ENCODE measurements at places on chromosomes 7 and 10.
A peak's percentile ranks its signal among the peaks of the same experiment; 100 is the strongest.

GRCh38 chr10:33861016-33861704, 526.7 kb upstream of the NRP1 start:
- no peak for DNase-seq

DNA sequence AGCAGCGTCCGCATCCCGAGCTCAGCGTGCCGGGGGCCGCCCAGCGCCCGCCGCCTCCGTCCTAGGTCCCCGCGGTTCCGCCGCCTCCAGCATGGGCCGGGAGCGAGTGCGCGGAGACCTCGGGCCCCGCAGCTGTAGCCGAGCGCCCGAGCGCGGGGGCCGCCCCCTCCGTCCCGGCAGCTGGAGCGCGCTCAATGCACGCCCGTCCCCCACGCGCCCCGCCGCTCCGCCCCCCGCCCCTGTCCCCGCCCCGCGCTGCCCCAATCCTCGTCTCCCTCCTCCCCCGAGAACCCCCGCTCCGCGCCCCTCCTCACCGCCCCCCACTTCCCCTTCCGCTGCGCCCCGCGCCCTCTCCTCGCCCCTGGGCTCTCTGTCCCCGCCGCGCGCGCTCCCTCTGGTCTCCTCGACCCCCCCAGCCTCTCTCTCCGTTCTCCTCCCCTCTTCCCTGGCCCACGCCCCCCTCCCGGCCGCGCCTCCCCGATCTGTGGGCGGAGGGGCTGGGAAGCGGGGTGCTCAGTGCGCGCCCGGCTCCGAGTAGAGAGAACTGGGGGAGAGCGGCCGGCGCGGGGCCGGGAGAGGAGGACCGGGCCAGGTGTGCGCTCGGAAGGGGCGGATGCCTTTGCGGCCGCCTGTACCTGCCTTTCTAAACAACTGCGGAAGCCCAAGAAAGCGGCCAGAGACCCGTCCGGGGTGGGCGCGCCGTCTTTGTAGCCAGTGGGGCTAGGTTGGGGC, at the start of gene VIPR2:
VIPR2 (minus strand) TSS at position 110 of the 732 bp plus-strand sequence; CDS start at position 14, 96 bp downstream.
- DNase-seq: peak; percentile 48

- DNase-seq: no peak
Observed at GRCh38 chr7:106659166-106659962, 1.6 kb downstream of the CCDC71L start.

GRCh38 chr7:46291050-46291438, 370.0 kb upstream of the IGFBP3 start:
- DNase-seq: no peak

GRCh38 chr10:85429126-85429525, 937.5 kb downstream of the GRID1 start:
- DNase-seq: no peak

- DNase-seq: no peak
Observed at GRCh38 chr7:125126376-125126775, 196.8 kb upstream of the POT1 start.

GRCh38 chr10:89086801-89087521, 96.4 kb downstream of the FAS start:
- DNase-seq: peak; percentile 24

DNA sequence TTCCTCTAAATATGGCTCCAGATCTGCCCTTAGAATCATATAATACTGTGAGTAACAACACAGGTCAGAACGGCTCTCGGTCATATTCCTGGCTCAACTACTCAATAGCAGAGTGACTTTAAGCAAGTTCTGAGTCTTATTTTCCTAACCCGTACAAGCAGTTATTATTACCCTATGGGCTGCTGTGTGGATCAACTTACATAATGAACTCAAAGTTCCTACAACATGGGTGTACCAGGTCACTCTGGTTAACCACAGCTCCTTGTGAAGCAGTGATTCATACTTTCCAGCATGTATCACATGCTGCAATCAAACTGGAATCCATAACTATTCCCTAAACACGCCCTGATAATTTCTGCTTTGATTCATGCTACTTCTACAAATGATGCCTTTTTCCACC, 107.3 kb downstream of the LRRN3 start:
- DNase-seq: peak; percentile 7

GRCh38 chr7:122301858-122302760, 2.4 kb downstream of the FEZF1 start:
- DNase-seq: no peak

DNA sequence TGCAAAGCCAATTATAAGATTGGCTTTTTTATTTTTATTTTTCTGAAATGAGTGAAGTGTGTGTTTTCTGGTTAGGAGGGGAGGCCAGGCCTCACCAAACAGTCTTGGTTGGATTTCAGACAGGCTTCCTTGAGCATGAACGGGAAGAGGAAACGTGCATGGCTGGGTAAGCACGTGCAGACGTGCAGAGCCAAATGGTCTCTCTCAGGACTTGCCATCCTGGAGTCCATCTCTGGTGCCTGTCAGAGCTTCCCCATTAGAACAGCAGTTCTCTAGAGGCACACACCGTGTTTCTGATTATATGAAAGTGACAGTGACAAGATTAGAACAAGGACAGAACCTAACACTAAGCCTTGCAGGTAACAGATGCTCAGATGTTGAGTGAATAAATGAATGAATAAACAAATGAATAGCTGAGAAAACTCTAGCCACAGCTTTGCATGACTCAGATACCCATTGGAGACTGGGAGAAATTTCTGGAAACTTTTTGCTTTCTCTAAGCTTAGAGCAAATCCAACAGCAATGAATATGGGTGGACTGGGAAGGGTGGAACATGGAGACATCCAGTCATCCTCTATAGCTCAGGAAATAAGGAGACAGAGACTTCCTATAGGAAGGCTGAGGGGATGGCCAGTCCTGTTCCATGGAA, 11.8 kb upstream of the CALD1 start:
- no peak for DNase-seq

- no peak for DNase-seq
Observed at GRCh38 chr7:44327981-44328380, 2.6 kb upstream of the CAMK2B start.

GRCh38 chr7:1920266-1920681, 250.2 kb downstream of the ELFN1 start:
- DNase-seq: peak; percentile 49

DNA sequence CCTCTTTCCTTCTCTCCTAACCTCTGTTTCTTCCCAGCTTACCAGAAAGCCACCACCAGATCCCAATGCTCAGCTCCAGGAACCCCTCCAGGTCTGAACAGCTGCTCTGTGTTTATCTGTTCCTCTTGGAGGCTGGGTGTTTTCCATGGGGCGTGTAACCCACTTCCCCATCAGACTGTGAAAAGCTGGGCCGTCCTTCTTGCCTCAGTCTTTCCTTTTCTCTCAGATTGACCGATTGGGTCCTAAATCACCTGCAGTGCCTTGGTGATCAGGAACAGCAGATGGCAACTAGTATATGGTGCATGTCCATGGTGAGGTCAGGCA, 4.8 kb downstream of the SH3PXD2A start:
- DNase-seq: no peak

DNA sequence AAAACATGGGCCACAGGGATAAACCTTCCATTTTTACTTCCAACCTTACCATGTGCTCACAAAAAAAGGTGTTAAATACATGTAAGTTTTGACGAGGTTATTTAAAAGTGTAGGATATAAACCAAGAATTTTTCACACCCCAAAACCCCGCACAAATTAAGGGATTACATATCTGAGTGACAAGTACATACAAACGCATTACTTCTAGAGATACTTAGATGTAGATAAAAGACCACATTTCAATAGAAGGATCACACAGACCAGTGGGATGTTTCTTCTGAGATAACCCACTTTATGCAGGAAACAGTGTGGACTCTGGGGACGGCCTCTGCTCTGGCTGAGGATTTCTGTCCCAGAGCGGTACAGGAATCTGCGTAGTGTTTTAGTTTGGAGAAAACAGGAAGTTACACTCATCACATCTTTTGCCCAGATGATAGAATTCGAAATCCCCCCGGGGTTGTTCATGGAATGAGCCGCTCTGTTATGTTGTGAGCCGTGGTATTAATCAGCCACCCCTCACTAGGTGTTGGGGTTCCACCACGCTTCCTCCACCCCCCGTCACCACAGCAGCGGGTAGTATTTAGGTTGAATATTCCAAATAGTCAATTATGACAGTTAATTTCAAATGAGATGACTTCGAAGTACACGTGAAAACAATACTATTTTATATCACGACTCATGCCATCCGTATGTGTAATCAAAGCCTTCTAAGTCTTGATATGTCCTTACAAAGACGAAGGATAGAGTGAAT, 1.3 kb upstream of the CUL1 start:
- DNase-seq: peak; percentile 81

GRCh38 chr10:132588301-132589013, 50.9 kb downstream of the INPP5A start:
- peak; percentile 66 for DNase-seq

- DNase-seq: no peak
Observed at GRCh38 chr7:25424855-25425254, 196.6 kb upstream of the NPVF start.

- DNase-seq: no peak
Observed at GRCh38 chr7:152925412-152926147, 166.0 kb downstream of the ACTR3B start.

DNA sequence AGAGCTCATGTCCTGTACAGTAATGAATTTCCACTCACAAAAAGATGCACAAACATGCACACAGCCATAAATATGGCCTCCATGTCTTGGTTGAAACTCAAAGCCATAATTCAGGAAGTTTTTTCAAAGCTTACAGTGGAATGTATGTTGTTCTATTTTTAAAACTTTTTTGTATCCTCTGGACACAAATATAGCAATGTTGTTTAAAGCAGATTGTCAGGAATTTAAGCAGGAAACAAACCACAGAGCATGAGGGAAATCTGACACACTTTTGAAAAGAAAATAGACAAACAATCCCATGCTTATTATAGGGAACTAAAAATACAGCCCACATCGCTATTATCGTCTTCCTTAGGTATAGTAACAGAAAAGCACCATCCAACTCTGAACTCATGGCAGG, 21.5 kb downstream of the LRRN3 start:
- no peak for DNase-seq

- DNase-seq: no peak
Observed at GRCh38 chr7:157274991-157275427, 61.8 kb upstream of the DNAJB6 start.

GRCh38 chr10:70587045-70587658, 15.4 kb downstream of the PRF1 start:
- DNase-seq: no peak

- no peak for DNase-seq
Observed at GRCh38 chr10:17854044-17854652, 45.0 kb downstream of the MRC1 start.

GRCh38 chr7:81694711-81695110, 75.1 kb downstream of the HGF start:
- no peak for DNase-seq

GRCh38 chr10:124640538-124641231, 103.5 kb downstream of the FAM53B start:
- no peak for DNase-seq

DNA sequence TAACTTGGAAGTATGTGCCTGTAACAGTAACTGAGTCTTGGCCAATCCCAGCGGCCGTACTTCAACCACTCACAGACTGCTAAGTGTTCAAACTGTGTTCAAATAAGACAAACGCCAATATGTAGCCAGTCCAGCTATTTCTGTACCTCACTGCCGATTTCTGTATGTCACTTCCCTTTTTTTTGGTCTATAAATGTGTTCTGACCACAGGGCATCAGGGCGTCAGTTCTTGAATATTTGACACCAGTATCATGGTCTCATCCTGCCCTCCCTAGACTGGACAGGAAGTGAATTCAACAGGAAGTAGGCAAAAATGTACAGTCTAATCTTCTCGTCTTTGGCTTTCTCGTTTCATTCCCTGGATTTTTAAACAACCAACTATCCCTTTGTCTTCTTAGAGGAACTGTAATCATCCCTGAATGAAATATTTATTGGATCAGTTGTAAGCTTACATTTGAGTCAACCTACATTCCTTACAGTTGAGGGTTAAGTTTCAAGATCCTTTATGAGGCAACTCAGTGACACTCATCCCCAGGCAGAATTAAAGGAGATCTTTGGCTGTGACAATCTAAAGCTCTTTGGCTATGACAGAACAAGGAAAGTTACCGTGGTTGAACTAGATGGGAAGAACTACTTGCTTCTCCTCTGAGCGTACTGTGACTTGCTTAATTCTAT, 232.7 kb downstream of the NSUN6 start:
- DNase-seq: no peak

- no peak for DNase-seq
Observed at GRCh38 chr10:129969911-129970464, 5.9 kb upstream of the EBF3 start.

DNA sequence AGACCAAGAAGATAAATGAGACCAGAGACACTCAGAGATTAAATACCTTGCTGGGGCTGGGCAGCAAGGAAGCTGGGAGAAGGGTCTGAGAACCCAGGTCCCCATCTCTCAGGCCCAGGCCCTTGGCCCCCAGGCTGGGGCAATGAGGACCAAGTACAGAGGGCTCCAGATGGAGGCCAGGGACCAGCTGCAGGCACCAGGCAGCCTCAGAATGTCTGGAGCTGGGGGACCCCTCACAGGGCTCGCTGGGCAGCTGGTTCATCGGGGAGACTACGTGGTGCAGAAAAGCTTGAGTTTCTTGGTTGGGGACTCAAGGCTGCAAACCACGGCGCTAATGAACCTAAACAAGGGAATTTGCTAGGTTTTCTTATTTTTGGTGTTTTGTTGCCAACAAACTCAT, 75.6 kb downstream of the PRKAG2 start:
- no peak for DNase-seq

DNA sequence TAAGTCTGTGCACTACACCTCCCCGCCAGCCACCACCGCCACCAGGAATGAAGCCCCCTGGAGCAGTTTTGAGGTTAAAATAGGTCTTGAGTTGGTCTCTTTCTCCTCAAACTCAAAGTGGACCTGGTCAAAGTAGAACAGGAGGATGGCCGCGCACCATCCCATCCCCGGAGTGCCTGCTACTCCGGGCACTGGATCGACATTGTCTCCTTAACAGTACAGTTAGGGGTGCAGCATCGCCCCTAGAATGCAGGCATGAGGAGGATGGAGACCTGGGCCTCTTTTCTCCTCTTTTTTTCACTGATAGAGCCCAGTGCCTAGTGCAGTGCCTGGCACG, 145.5 kb downstream of the SLIT1 start:
- DNase-seq: no peak

DNA sequence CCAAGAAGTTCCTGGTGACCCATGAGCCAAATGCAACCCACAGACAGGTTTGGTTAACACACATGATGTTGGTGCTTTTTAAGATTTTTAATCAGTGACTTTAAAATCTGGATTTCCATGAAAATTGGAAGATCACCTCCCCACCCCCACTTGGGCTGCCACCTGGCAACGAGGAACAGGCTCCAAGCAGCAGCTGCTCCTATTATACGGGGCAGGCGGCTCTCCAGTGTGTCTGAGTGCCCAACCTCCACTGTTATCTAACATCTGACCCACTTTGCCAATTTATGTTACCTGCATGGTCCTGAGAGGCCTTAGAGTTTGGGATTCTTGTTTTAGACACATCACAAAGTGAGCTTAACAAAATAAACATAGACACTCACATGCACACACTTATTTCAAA, 56.4 kb downstream of the SGMS1 start:
- no peak for DNase-seq

DNA sequence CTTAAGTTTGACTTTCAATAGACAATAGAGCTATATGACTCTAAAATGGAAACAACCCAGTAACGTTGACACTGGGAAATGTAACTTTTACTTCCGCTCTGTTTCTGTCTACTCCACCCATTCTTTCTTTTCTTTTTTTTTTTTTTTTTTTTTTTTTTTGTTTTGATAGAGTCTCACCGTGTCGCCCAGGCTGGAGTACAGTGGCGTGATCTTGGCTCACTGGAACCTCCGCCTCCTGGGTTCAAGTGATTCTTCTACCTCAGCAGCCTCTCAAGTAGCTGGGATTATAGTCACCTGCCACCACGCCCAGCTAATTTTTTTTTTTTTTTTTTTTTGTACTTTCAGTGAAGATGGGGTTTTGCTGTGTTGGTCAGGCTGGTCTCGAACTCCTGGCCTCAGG, 13.9 kb downstream of the PRSS2 start:
- DNase-seq: no peak

- no peak for DNase-seq
Observed at GRCh38 chr10:3735175-3735574, 49.8 kb downstream of the KLF6 start.

All from stimulated activated CD4-positive, alpha-beta T cell treated with anti-CD3 and anti-CD28 coated beads, Interleukin-15, amount 100 ng/mL, for 24 hours (primary cell).